Glutamatergic neuron (in vitro differentiated cells): ENCODE measurements at places on chromosomes 7 and 10. TPM values are rescaled to one million over a fixed set of nuclear protein-coding genes. Genes with fewer than 3 reads are reported as not detected.

POLR2J gene
- total RNA-seq = 28.4 TPM

NPC1L1 gene
- total RNA-seq = not detected

BHLHA15 gene
- total RNA-seq = not detected

GRCh38 chr10:15147594-15148392, 20.7 kb downstream of the NMT2 start:
- DNase-seq = no peak

DNA sequence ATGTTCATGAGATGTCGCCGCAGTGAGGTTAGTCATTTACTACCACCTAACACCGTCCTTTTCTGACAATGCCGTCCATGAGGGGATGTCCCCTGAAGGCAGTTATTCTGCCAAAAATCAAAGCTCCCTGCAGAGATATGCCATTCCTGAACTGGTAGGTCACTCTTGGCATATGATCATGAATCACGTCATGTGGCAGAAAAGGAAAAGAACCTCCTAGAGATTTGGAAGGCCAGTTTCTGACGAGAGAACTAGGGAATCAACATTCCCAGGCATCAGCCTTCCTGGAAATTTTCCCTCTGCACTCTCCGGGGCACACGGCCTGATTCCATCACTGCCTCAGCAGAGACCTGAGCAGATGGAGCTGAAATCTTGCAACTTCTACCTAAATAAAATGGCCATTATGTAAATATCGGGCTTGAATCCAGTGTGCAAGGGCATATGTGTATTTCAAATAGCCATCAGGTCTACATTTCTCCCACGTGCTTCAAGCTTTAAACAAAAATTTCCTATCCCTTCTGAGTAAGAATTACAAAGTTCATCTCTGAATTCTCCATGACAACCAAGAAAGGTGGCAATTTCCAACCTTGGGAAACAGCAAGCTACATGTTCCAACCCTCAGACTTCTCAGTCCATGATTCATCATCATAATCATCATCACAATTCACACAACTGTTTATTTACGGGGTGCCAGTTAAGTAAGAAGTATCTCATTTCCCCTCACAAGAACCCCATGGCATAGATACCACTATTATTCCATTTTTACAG, 46.5 kb downstream of the AMPH start:
- no peak for DNase-seq

DNA sequence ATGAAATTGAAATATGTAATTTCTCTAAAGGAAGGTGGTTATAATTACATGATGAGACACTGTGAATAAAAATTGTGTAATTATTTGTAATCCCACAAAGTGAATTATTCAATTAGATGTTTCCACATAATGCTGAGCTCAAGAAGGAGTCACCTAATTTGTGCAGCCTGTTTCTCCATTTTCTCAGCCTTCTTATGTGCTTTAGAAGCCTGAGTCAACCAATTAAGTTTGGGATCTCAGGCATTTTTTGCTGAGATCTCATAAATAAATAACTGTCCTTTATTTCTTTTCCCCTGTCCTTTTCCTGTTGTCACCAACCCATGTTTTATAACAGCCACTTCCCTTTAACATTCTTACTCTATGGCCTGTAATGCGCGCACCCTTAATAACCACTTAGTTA, 506.5 kb upstream of the SEMA3D start:
- DNase-seq = no peak
